ENCODE measurements at places on chromosomes 3 and 15.

DNA sequence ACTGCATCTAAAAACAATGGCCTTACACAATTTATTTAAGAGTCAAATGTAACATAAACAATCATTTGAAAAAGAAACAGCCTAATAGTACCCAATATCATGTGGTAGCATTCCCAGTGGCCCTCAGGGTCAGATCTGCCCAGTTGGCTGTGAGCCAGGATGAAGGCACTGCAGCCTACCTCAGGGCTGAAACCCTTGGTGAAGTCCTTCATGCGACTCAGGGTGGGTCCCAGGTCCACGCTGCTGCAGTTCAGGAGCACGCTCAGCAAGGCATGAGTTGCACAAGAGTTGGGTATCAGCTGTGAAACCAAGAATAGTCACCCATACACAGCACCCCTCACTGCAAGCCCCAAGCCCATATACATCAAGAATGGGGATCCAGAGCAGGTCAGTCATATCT, 37.1 kb downstream of the SEMA3G start:
- DNase-seq = no peak

DNA sequence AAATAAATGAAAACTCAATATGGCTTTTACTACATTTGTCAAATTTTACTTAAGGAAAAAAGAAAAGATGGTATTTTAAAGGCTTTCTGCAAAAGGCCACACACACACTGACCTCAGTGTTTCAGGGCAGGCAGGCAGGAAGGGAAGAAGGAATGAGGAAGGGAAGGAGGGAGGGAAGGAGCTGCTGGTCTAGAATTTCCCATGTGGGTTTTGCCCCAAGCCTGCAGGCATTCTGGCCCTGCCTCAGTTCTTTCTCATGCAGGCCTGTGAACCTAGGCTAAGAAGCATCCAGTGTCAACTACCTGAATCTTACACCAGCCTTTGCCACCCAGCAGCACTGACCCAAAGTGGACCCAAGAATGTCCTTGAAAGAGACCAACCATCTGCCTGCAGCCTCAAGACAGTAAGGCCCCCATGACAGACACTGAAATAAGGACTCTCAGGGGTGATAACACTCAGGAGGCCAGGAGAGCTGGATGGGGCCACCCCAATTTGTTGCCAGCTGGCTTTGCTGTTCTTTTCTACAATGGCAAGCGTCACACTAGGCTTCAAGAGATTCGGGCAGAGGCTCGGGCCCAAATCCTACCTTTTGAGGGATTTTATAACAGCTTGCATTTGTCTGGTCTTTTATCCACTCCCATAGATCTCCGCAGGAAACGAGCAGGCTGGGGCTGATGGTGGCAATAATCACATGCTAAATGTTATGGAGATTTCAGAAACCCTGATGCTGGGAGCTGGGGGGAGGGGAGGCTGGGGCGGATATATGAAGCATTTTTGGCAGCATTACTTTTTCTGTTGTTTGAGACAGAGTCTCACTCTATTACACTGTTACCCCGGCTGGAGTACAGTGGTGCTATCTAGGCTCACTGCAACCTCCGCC, 51.4 kb downstream of the XXYLT1 start:
- no peak for DNase-seq

- no peak for DNase-seq
These were observed 84.7 kb upstream of the SLC25A36 start for GRCh38 chr3:140856905-140857304.

- no peak for DNase-seq
These were observed 147.0 kb upstream of the PROK2 start for GRCh38 chr3:71931922-71932321.

DNA sequence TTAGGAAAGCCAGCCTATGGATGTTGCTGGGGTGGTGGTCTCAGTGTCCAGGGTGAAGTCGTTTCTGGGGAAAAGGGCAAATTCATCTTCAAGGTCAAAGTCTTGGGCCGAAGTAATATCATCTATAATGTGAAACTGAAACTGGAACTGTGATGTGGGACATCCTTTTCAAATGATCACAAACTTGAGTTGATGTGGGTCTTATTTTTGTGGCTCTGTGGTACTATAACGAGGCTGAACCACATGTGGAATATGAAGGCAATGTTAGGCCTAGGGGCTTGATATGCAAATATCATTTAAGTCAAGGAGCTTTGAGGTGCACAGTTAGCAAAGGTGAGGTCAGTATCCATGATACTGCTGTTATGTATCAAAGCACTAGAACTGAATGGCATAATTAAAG, 1.5 kb upstream of the CD200R1L start:
- DNase-seq = no peak

- no peak for DNase-seq
These were observed 178.1 kb upstream of the KBTBD8 start for GRCh38 chr3:66819993-66820501.

DNA sequence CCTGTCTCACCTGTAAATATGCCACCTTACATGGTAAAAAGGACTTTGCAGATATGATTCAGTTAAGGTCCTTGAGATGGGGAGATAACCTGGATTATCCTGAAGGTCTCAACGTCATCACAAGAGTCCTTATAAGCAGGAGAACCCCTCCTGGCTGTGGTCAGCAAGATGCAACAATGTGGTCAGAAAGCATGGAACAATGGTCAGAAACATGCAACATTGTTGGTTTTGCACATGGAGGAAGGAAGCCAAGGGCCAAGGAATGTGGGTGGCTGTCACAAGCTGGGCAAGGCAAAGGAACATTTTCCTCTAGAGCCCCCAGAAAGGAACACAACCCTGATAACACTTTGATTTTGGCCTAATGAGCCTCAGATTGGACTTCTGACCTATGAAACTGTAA, 9.4 kb upstream of the SUMF1 start:
- DNase-seq = no peak
